ENCODE measurements at places on chromosomes 6 and 20.
A peak's percentile ranks its signal among the peaks of the same experiment; 100 is the strongest.

DNA sequence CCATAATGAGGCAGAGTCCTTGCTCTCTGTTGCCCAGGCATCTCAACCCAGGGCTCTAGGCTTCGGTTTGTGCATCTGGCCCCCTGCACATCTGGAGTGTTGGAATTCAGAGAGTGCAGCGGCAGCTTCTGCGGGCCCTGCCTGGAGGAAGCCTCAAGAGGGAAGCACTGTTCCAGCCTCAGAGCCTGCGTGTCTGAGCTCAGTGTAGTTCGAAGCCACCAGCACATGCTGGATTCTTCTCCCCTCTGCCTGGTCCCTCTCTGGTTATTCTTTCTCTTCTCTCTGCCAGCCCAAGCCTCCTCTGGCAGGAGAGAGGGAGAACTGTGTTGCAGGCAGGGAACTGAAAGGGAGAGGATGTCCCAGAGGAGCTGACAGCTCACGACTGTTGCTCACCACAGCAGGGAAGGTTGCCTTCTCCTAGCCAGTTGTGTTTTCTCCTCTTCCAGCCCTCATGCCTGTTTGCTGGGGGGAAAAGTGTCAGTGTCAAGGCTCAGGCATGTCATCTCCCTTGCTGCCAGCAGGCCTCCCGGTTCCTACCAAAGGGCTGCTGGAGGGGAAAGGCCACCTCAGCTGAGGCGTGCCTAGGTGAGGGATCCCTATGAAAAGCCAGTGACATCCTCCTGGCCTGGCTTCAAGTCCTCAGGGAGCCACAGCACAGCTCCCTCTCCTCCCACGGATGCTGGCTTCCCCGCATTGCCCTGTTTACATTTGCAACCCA is 126.0 kb upstream of the LRFN2 start:
- DNase-seq, result no peak

DNA sequence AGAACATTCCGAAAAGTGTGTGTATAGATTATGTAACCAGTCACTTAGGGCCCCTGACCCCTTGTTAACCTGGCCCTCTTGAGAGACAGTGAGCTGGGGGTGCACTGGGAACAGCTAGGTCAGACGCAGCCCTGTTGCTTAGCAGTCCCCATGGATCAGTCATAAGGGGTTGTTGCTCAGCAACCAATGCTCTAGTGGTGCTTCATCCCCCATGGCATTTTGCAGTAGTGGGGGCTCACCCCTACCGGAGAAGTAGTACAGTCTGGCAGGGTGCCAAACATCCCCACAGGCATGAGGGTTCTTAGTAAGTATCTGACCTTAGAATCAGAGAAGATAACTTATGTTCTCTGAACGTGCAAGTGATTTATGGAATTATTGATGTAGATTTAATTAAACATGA is 12.3 kb downstream of the PKIB start:
- no peak for DNase-seq

DNA sequence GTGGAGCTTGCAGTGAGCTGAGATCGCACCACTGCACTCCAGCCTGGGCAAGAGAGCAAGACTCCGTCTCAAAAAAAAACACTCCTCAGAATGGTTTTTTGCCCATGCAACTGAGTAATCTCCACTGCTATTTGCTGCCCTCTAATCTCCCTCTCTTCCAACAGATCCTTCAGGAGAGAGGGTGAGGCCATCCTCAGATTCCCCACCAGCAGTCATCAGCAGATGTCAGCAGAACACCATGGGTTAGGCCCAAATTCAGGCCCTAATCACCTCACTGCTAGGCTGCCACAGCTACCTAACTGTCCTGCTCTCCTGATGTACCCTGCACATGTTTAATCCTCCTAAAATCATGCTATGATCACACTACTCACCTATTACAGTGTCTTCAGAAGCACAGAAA is 63.2 kb upstream of the BEND6 start:
- no peak for DNase-seq

GRCh38 chr6:16730738-16731477 is 30.4 kb downstream of the ATXN1 start:
- no peak for DNase-seq

GRCh38 chr20:21762646-21763045 is 57.2 kb downstream of the PAX1 start:
- no peak for DNase-seq

GRCh38 chr20:57749869-57750268 is 40.1 kb upstream of the PMEPA1 start:
- DNase-seq, result no peak

GRCh38 chr20:17810062-17810631 is 110.4 kb downstream of the BANF2 start:
- no peak for DNase-seq

GRCh38 chr6:41073968-41074691 is 1.4 kb downstream of the NFYA start:
- DNase-seq, result no peak

- DNase-seq, result peak; percentile 58
These were observed 28.2 kb upstream of the TAF8 start for GRCh38 chr6:42021847-42022754.

- DNase-seq, result peak; percentile 30
These were observed 5.0 kb downstream of the TMEM239 start for GRCh38 chr20:2820896-2821869.

DNA sequence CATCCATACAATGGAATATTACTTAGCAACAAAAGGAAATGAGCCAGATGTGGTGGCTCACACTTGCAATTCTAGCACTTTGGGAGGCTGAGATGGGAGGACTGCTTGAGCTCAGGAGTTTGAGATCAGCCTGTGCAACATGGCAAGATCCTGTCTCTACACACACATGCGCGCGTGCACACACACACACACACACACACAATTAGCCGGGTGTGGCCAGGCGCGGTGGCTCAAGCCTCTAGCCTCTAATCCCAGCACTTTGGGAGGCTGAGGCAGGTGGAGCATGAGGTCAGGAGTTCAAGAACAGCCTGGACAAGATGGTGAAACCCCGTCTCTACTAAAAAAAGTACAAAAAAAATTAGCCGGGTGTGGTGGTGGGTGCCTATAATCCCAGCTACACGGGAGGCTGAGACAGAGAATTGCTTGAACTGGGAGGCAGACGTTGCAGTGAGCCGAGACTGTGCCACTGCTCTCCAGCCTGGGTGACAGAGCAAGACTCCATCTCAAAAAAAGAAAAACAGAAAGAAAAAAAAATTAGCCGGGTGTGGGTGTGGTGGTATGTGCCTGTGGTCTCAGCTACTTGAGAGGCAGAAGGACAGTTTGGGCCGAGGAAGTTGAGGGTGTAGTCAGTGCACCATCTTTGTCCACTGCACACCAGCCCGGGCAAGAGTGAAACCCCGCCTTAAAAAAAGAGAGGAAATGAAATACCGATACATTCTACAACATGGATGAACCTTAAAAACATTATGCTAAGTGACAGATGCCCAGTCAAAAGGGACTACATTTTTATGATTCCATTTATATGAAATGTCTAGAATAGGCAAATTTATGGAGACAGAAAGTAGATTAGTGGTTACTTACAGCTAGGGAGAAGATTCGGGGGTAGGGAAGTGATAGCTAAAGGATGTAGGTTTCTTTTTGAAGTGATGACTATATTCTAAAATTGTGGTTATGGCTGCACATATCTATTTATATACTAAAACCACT is 52.5 kb downstream of the RBL1 start:
- DNase-seq, result peak; percentile 46

DNA sequence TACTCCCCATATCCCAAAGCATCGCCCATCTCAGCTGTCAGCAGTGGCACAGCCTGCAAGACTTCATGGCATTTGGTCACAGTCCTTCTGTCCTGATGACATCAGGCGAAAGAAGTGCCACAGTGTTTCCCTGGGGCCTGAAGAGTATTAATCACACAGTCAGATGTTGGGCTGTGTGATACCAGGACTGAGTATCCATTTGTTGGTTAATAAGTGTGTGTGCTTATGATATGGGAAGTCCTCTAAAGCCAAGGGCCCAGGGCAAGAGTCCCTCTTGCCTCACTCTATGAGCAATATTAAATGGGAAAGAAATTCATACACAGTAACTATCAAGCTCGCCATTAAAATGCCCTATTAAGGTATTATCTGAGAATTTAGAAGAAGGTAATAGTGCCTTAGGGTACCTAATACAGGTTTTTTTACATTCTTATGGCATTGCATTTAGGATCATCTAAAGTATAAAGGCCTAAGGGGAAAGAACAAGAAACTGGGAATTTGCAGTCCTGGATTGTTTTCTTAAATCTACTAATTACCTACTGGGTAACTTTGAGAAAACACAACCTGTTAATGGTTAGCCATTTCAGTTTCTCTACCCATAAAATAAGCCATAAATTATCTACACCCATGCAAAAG is 204.1 kb upstream of the PREP start:
- DNase-seq, result no peak

- no peak for DNase-seq
These were observed 26.2 kb downstream of the PSMF1 start for GRCh38 chr20:1144401-1145172.

GRCh38 chr20:49635866-49636265 is 67.9 kb upstream of the PTGIS start:
- no peak for DNase-seq

DNA sequence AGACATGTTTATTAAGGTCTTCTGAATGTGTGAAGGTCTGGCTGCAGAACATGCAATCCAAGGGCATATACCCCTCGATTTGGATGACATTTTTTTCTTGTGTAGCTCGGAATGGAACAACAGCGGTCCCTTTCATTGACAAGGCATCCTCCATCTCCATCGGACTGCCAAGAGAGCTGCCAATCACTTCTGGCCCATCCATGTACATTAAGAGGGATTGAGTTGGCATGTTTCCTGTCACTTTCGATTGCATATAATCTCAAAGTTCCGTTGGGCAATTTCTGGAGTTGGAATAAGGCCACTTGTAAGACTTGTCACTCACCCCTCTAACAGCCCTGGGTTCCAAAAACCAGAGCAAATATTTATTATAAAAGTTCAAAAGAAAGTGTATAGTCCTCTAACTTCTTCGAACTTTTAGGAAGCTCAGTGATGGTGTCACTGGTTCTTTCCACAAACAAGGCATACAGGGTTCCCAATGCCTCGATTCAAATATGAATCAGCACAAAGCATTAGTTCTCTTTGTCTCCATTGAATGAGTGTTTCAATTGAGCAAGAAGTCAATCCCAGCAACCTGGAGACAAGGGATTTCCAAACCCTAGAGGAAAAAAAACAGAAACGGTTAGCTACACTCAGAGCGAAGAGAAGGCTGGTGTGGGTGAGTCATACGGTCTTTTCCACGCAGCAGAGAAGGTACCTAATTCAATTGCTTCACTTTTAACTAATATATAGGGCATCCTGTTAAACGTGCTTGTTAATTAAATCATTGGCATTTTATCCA is 10.9 kb downstream of the ZNF217 start:
- DNase-seq, result no peak

- DNase-seq, result no peak
These were observed 35.8 kb downstream of the RREB1 start for GRCh38 chr6:7143476-7143974.

DNA sequence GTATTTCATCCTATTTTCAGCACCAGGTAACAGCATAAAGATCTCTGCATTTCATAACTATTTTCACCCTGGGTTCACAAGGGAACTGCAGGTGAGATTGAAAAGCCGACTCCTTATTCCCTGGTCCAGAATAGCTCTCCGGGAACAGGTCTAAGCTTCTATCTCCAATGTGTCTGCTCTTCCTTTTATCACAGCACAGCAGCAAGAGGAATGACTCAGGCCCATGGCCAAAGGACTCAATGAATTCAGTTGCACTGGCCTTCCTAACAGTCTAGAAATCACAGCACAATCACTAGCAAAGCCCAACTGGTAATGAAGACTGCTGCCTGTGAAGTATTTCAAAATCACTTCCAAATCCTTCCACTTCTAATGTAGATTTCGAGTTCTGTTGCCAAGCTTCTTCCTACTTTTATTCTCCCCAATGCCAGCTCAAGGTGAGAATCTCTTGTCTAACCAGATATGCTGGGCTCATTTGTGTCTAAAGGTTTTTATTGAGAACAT is 30.7 kb downstream of the HMGN3 start:
- no peak for DNase-seq

- no peak for DNase-seq
These were observed 114.2 kb upstream of the BEND6 start for GRCh38 chr6:56840467-56841380.

DNA sequence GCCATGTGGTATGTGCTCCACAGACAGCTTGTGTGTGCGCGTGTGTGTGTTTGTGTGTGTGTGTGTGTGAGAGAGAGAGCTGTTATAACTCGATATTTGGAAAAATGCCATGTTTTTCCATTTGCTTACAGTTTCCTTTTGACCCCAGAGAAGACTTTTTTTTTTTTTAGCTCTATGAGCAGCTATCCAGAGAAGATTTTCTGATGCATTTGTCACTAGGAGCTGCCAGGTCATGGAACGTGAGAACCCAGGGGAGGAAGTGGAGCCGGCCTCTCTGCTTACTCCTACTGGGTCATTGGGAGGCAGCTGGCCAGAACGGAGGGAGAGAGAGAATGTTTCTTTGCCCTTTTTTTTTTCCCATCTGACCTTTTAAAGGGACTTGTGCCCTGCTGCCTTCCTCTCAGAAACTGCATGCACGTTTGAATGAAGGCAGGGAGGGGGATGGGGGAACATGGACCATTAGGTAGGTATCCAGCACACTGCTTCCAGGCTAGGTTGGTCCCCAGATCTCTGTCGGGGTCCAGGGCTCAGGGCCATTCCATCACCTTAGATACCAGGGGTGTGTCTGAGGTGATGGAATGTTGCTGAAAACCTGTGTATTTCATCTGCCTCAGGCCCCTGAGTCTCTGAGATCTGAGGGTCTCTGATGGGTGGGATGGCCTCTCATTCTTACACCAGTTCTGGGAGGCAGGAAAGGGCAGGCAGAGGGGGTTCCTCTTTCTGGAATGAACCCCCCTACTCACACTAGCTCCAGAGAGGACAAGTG is 11.2 kb upstream of the MRPS18A start:
- no peak for DNase-seq

- DNase-seq, result peak; percentile 87
These were observed 10.7 kb upstream of the NCOA7 start for GRCh38 chr6:125779924-125780539.

DNA sequence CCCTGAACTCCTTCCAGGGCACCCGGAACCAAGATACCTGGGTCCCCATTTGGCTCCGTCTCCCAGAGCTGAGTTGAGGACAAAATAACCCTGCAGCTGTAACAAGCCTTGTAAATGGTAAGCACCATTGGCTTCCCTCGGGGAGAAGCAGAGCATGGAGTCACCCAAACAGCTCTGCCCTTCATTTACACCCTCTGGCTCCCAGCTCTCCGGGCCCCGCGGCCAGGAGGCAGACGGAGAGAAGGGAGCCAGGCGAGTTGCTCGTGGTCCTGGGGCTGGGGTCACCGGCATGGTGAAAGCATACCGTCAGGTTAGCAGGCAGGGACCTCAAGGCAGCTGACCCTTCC is 2.1 kb downstream of the TFEB start:
- DNase-seq, result no peak

Data from GM13976 (cell line).